NCI-H1105 (cell line): ENCODE measurements at places on chromosomes 7 and 10.

- DNase-seq = peak; percentile 44
Observed at GRCh38 chr7:12607134-12607533, 36.6 kb downstream of the SCIN start.

DNA sequence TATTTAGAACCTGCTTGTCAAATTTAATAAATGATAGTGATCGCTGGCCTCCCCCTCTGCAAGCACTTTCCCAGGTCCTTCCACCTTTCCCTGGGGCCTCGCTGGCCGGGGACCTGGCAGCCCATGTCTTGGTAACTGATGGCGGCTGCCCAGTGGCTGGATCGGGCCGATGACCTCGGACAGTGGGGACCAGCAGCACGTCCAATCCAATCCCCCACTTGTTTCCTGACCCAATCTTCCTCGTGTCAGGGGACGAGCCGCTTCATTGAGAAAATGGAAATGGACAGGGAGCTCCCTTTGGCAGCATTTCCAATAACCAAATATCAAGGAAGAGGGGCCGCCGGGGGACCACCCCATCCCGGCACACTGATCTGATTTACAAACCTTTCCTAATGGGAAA is 17.2 kb downstream of the EBF3 start:
- DNase-seq = no peak

- no peak for DNase-seq
Observed at GRCh38 chr7:105623378-105623777, 42.1 kb upstream of the EFCAB10 start.

GRCh38 chr7:129098409-129099084 is 43.6 kb upstream of the TNPO3 start:
- no peak for DNase-seq

DNA sequence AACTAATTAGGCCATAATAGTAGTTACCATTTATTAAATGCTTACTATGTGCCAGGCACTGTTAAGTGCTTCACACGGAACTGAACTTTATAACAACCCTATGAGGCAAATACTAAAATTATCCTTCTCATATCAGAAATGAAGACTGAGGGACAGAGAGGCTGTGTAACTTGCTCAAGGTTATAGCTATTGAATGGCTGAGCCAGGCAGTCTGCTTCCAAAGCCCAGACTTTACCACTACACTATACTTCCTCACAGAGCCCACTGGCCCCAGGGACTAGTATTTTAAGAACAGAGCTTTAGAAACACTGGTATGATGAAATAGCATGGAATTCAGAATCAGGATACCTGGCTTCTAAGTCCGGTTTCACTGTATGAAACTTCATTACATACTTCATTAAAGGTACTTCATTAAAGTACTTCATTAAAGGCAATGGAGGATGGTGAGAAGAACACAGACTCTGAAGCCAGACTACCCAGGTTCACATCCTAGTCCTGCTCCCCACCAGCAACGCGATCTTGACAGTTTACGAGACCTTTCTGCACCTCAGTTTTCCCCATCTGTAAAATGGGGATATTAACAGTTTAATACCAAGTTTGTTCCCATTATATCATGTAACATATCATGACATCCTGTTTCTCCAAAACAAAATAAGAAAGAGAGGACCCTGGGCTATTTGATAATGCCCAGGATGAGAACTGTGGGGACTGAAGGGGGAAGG is 19.6 kb downstream of the ANXA11 start:
- no peak for DNase-seq

DNA sequence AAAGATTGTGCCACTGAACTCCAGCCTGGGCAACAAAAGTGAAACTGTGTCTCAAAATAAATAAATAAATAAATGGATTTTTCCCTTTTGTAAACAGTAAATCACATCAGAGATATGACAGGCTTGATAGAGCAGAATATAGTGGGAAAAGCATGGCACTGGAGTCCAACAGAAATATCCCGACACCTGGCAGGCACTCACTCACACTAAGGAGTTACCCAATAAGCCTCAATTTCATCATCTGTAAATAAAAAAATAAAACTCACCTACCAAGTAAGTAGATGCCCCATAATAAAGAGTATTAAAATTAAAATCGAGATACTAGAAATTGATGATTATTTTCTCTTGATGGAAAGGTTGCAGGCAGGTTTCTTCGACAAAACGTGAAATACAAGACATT is 1.7 kb downstream of the ATE1 start:
- no peak for DNase-seq

DNA sequence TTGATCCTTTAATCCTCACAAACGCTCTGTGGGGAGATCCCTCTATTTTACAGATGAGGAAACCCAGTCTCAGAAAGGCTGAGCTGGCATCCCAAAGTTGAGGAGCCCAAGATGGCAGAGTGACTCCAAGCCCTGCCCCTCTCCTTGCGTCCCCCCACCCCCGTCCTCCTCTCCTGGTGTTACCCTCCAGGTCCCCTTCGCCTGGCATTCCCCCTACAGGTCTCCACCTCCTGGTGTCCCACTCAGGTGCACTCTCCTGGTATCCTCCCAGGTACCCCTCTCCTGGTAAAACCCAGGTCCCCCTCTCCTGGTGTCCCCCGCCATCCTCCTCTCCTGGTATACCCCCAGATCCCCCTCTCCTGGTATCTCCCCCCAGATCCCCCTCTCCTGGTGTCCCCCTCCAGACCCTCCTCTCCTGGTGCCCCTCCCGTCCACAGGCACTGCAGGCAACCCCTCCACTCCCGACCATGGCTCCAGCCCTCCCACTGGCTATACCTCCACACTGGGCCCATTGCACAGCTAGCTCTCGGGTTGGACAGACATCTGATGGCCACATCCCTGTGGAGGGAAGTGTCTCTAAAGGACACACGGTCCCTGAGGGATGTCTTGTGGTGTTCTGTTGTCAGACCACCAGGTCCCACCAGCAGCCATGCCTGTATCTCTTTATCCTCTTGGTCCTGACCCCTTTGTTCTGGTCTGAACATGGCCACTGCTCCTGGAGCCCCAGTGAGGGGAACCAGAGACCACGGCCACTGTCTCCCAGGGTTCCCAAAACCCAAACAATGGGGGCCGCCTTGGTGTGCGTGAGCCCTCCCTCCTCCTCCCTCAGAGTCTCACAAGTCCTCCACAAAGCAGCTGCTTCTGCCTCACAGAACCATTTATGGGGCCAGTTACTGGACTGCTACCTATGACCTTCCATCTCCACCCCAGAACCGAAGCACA is 37.2 kb downstream of the CALML3 start:
- no peak for DNase-seq

- DNase-seq = no peak
Observed at GRCh38 chr10:13056456-13057077, 43.4 kb upstream of the OPTN start.

DNA sequence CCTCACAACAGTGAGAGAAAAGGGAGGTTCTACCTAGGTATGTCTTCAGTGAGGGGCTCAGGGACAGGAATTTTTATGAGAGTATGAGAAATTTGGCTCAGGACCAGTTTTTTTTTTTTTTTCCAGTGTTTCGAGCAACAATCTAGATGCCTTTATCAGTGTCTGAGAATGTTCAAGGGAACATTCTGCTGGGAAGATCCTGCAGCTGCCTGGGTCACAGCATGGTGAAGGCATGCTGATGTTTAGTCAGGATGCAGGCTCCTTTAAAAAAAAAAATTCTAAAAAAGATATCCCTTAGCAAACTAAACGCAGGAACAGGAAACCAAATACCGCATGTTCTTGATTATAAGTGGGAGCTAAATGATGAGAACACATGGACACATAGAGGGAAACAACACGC is 31.0 kb downstream of the SBDS start:
- no peak for DNase-seq

DNA sequence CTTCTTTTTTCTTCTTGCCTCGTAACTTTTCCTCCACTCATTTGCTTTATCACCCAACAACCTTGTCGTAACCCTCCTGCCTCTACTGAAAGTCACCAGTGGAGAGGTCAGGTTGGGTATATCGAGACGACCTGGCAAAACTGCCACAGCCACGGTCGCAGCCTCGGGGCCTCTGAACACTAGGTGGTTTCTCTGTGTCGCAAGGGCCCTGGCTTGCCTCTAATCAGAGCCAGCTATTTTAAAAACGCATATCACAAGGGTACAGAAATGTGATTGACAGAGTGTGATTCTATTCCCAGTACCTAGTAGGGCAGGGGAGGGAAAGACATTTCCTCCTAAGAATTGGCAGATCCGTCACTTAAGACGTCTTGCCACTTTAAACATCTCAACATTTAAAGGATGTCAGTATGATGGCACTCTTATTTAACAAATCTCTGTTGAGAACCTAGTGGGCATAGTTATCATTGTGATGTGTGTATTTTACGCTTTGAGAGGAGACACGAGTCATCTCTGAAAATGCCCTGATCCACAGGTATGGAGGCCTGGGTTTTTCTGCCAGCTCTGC is 197.5 kb downstream of the ARHGAP21 start:
- DNase-seq = no peak

- no peak for DNase-seq
Observed at GRCh38 chr7:104878577-104878976, 135.4 kb upstream of the KMT2E start.

- no peak for DNase-seq
Observed at GRCh38 chr7:19001854-19002253, 115.6 kb downstream of the TWIST1 start.

DNA sequence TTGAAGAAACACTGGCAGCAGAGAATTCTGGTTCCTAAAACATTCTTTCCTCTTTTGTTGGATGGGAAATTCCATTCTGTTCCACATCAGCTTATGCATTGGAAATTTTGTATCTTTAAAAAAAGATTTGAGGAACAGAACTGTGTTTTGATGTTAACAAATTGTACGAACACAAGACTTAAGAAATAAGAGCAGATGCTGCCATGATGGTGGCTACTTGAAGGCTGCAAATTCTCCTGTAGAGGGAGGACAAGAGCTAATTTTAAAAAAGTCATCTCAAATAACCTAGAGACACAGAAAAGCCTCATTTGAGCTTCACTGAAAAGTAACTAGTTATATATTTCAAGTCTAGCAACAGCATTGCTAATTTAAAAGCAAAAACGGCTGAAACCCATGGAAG is 29.8 kb downstream of the NDUFB2 start:
- no peak for DNase-seq

- DNase-seq = no peak
Observed at GRCh38 chr7:36232971-36233550, 80.0 kb downstream of the EEPD1 start.

DNA sequence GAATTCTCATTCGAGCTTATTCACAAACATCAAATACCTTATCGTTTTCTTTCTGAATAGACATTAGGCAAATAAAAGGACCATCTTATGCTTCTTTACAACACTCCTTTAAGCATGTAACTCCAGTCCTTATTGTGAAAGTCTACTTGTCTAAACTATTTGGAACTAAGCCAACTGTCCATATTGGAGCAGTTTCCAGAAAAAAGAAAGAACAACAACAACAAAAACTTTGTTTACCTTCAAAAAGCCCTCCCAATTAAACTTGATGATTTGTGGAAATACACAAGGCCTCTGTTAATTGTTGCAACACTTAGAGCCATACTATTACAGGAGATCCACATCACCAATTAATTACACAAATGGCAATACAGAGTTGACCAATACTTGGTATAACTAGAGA is 163.6 kb downstream of the GALNT11 start:
- DNase-seq = no peak

DNA sequence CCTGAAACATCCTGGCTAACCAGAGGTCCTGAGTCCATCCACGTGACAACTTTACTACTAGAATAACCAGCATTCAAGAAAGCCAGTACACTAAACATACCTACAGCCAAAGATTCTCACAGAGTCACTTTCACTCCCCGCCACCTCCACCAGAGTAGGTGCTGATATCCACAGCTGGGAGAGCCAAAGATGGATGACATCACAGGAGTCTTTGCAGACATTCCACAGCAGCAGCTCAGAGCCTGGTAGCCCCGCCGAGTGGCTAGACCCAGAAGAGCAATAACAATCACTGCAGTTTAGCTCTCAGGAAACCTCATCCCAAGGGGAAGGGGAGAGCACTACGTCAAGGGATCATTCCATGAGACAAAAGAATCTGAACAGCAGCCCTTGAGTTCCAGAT is 13.5 kb upstream of the ADAM22 start:
- DNase-seq = no peak

- no peak for DNase-seq
Observed at GRCh38 chr10:73744664-73744975, 448 bp downstream of the SEC24C start.

DNA sequence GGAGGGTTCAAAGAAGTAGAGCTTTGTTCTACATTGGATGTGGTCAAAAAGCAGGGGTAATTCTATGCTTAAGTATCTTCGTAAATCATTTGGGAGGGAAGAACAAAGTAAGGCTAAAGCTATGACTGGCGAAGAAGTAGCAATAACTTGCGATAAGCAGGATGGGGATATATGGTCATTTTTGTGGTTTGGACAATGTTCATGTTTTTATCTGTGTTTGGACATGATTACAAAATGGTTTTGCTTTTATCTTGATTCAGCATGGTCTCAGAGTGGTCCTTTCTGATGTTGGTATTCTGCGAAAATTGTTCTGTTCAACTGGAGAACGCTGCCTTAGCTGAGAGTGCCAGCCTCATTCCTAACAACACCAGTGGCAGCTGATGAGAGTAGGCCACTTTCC is 208.8 kb downstream of the SEMA3A start:
- DNase-seq = no peak

GRCh38 chr7:54541669-54542625 is at the start of gene VSTM2A:
Gene VSTM2A (plus strand): TSS chr7:54542375. CDS start chr7:54542731, 356 bp downstream.
- peak; percentile 60 for DNase-seq

GRCh38 chr7:18241543-18242231 is 214.0 kb upstream of the PRPS1L1 start:
- DNase-seq = no peak

DNA sequence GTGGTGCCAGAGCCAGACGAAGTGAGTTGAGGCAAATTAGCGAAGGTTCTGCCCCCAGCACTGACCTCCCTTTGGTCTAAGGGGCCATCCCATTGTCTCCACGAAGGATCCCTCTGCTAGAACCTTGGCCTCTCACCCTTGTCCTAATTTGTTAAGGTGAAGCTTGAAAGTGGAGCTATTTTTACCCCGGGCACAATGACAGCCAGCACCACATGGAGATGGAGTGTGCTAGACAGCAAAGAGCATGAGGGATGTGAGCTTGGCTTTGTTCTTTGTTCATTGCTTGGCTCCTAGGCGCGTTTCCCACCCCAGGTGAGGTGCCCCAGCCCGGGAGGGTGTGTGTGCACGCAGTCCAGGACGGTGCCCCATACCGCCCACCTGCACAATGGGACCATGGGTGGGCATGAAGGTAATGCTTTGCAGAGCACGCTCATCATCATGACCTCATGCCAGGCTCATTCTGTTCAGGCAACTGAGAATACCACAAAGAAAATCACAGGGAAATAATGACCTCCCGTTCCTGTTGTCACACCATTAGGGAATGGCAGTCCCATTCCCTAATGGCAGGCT is 361.0 kb upstream of the FZD8 start:
- no peak for DNase-seq

GRCh38 chr10:133476641-133476990 is 22.9 kb downstream of the SCART1 start:
- DNase-seq = no peak

GRCh38 chr10:103013416-103013815 is 95.3 kb downstream of the CNNM2 start:
- DNase-seq = no peak

- DNase-seq = no peak
Observed at GRCh38 chr7:20284003-20284770, 46.5 kb upstream of the ITGB8 start.

GRCh38 chr10:92407305-92408016 is 116.5 kb downstream of the MARCHF5 start:
- DNase-seq = no peak

- no peak for DNase-seq
Observed at GRCh38 chr7:8702807-8703206, 269.4 kb downstream of the NXPH1 start.
